ENCODE measurements at places on chromosomes 3 and 15.

GRCh38 chr15:81060470-81060869, 59.7 kb downstream of the TLNRD1 start:
- DNase-seq = no peak

GRCh38 chr3:108833611-108834010, 11.0 kb downstream of the TRAT1 start:
- no peak for DNase-seq

DNA sequence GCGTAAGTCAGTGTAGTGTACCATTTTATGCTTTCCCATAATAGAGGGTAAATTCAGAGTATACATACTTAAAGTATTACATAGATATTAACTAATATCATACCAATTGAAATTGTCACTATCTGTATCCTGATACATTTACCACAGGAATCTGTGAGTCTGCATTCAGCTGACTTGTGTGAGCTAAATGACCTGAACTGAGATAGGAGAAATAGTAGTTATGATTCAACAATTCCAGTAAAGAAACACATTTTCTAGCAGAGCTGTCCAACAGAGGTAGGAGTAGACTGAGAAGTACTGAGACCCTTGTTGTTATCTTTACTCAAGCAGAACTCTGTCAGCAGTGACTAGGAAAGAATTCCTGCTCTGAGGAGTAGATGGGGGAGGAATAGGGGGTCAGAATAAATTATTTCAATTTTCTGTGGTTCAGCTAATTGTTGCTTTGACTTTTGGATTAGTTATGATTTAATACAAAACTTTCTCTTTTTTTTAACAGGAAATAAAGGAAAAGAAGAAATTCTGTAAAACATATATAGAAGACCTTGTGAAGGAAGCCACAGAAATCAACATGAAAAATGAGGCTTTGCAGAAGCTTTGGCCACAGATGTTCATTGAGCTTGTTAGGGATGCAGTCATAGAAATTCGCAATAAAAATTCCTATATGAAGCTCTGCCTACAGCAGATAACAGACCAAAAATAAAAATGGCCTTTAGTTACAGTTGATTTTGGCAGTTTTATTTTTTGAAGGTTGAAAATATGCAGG, 66.2 kb upstream of the THSD4 start:
- no peak for DNase-seq

- no peak for DNase-seq
These were observed 306.8 kb upstream of the STT3B start for GRCh38 chr3:31225923-31226322.
